NCI-H1048 (cell line): ENCODE measurements at places on chromosomes 7 and 10.

DNA sequence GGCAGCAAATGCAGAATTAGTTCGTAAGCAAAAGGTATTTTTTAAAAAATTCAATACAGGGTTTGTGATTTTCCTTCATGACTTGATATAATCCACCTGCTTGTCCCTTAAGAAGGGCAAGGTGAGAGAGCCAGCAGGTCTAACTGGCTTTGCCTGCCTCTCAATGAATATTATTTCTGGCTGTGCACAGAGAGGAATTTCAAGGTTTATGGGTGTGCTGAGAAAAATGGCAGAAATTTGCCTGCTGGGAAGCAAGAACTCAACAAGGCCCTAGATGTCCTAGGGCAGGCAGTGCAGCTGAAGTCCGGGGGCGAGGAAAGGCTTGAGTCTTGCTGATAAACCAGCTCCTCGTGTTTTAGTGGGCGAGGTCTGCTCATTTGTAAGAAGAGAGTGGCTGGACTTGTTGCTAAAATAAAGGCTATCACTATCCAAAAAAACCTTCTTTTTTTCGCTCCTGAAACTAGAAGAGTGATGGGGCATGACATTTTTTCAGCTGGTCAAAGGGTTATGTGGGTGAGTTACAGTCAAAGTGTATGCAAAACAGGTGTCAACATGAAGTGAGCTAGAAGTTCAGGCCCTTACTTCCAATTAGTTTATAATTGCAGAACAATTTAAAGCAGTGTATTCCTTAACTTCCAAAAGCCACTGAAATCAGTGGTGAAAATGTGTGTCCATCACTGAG, 385.8 kb upstream of the KLF6 start:
- no peak for DNase-seq

GRCh38 chr10:75209921-75210281, 695 bp upstream of the VDAC2 start:
- DNase-seq, result peak; percentile 15

- DNase-seq, result no peak
These were observed 75.5 kb downstream of the GRID1 start for GRCh38 chr10:86290933-86291615.

DNA sequence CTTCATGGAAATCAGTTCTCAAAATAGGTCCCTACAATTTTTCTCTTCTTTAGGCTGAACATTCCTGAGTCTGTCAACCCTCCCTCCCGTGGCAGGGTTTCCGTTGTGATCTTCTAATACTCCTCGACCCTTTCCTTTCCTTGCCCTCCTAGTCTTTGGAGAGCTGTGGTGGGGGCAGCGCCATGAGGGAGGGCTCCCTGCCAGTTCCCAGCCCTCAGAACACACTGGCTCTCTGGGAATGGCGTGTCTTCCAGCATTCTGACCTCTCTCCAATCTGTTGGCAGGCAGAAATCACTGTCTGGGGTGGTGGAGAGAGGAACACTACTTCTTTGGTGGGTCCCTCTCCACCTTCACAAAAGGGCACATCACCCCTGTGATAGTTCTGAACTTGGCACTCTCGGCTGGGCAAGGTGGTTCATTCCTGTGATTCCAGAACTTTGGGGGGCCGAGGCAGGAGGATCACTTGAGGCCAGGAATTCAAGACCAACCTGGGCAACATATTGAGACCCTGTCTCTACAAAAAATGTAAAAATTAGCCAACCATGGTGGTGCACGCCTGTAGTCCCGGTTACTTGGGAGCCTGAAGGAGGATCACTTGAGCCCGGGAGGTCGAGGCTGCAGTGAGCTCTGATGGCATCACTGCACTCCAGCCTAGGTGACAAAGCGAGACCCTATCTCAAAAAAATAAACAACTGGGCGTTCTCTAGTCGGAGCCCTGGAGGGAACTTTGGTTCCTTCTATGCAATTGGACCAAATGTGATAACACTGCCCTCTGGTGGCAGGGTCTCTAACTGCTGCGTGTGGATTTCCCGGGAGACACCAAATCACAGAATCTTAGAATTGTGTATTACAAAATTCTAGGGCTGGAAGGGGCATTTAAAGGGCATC, 13.1 kb upstream of the ARPC1A start:
- DNase-seq, result peak; percentile 34

GRCh38 chr10:92993699-92994272, 66.8 kb upstream of the CYP26C1 start:
- DNase-seq, result no peak

DNA sequence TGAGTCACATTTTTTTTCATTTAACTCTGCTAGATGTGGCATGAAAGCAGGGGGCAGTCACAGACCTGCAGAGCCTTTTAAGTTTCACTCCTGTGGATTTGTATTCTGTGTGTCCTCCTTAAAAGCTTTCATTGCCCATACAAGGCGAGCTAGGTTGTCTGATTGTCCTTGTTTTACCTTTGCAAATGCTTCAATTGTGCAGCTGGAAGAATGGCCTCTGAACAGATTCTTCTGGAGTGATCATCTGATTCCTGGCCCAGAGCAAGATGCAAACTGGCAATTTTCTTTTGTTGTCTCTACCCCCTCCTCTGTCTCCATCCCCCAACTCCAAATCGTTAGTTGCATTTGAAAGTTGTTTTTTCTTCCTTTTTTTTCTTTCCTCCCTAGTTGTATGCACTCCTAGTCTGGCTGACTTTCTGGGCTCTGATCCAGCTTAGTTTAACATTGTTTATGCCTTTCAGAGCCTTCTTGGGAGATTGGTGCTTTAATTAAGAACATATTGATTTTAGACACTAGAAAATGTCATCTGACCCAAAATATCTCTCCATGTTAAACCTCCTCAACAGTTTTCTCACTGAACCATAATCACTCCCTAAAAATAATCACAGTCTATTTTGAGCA, 150.2 kb downstream of the REEP3 start:
- no peak for DNase-seq

- no peak for DNase-seq
These were observed 84.8 kb upstream of the LRRC4 start for GRCh38 chr7:128115821-128116723.

GRCh38 chr7:39184391-39184790, 206.7 kb downstream of the POU6F2 start:
- no peak for DNase-seq

DNA sequence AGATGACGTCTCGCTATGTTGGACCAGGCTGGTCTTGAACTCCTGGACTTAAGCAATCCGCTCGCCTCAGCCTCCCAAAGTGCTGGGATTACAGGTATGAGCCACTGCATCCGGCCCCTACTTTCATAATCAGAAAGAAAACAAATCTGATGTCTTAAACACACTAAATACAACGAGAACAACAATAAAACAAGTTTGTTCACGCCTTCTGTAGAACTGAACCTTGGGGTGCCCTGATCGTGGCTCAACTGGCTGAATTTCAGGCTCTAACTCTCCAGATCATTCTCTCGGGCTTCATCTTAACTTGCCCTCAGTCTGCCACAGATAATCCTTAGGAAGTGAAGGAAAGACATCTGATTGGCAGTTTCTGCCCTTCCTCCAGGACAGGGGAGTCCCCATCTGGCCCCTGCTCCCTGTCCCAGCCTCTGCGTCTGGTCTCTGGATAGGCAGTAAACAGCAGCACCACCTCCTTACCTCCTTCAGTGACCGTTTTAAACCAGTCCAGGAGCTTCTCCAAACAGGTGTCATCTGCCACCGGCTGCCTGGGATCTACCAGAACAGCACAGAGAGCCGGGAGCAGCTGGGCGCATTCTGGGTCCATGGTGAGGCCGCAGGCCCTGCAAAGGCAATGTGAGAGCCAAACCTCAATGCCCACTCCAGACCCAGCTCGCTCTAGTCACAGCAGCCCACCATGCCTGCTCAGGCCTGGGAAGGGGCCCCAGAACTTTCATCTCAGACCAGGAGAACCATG, 1.3 kb downstream of the BRAT1 start:
- no peak for DNase-seq

DNA sequence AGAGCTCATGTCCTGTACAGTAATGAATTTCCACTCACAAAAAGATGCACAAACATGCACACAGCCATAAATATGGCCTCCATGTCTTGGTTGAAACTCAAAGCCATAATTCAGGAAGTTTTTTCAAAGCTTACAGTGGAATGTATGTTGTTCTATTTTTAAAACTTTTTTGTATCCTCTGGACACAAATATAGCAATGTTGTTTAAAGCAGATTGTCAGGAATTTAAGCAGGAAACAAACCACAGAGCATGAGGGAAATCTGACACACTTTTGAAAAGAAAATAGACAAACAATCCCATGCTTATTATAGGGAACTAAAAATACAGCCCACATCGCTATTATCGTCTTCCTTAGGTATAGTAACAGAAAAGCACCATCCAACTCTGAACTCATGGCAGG, 21.5 kb downstream of the LRRN3 start:
- DNase-seq, result no peak

DNA sequence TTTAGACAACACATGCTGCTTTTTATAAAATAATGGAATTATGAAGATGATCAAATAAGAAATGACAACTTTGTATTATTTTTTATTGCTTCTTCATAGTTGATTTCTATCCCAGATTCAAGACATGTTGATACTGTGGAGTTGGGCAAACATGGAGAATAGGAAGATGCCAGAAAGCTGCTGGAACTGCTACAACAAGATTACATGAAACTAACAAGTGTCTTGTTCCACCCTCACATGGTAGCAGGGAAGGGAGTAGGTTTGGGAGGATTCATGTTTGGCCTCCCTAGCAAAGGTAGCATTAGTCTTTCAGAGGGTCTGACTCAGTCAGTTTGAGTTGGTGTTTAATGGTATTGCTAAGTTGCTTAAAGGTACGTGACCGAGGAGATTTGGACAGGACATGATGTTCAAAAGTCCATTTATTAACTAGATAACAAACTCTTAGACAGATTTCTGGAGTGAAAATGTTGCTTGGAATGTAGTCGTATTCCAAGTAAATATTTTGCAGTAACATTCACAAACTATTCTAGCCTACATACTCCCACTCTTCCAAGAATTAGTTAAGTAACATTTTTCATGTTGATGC, 33.1 kb downstream of the PRR15 start:
- DNase-seq, result no peak

- DNase-seq, result no peak
These were observed 6.1 kb upstream of the PKD1L1 start for GRCh38 chr7:47954231-47954911.

- no peak for DNase-seq
These were observed 1227.7 kb upstream of the CELF2 start for GRCh38 chr10:9789996-9790395.

- DNase-seq, result peak; percentile 12
These were observed at the start of the genes DYDC1 and DYDC2 for GRCh38 chr10:80356563-80356988. Gene DYDC1 (minus strand): TSS chr10:80356755. CDS start chr10:80352601, 4,154 bp downstream. Gene DYDC2 (plus strand): TSS chr10:80356781. CDS start chr10:80362444, 5,663 bp downstream.

- no peak for DNase-seq
These were observed 9.8 kb downstream of the UPP1 start for GRCh38 chr7:48098846-48099245.

DNA sequence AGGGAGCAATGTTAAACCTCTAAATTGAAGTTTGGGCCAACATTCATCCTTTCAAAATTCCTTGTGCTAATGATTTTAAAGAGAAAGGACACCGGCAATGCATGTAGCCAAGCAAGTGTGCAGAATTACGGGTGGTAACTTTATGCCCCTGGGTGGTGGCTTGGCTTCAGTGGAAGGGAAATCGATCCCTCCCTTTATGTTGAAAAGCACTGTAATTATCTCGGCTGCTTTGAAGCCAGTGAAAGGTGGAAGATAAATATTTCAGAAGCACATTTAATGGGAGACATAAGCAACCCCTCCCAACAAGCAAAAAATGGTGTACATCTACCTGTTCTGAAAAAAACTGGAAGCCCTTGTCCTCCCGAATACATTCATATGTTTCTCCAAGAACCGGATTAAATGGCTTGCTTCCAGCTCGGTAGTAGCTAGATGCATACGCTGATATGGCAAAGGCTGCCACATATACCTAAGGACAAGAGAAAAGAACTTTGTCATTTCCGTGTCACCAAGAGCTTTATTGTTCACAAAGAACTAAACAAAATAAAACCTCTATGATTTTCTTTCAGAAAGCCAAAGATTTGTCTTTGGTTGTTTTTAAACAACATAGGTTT, 73.3 kb upstream of the GSDME start:
- no peak for DNase-seq

DNA sequence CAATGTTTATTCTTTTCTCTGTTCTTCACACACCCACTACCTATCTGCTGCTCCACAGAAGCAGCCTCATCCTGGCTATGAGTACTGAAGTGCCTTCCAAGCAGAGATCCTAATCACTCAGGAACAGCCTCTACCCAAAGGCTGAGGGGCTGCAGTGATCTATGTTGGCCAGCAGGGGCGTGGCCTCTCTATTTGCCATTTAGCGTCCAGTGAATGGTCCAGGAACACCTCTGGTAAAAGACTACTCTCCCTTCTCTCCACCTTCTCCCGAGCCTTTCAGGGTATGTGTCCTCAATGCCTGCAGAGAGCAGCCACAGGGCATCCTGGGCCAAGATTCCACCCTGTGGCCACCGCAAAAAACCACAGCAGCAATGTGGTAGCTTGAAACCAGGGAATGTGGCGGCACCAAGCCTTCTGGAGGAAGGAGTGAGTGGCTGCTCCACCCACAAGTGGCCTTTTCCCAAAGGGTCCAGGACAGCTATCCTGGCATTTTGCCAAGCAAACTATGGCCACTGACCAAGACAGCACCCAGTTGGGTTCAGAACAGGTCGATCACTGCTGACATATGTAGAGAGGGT, 70.9 kb downstream of the SYPL1 start:
- no peak for DNase-seq

GRCh38 chr7:159032753-159033472, 111.8 kb downstream of the VIPR2 start:
- no peak for DNase-seq

GRCh38 chr7:69349291-69349690, 249.0 kb upstream of the AUTS2 start:
- no peak for DNase-seq

GRCh38 chr10:29517352-29517923, 117.3 kb downstream of the SVIL start:
- DNase-seq, result no peak

DNA sequence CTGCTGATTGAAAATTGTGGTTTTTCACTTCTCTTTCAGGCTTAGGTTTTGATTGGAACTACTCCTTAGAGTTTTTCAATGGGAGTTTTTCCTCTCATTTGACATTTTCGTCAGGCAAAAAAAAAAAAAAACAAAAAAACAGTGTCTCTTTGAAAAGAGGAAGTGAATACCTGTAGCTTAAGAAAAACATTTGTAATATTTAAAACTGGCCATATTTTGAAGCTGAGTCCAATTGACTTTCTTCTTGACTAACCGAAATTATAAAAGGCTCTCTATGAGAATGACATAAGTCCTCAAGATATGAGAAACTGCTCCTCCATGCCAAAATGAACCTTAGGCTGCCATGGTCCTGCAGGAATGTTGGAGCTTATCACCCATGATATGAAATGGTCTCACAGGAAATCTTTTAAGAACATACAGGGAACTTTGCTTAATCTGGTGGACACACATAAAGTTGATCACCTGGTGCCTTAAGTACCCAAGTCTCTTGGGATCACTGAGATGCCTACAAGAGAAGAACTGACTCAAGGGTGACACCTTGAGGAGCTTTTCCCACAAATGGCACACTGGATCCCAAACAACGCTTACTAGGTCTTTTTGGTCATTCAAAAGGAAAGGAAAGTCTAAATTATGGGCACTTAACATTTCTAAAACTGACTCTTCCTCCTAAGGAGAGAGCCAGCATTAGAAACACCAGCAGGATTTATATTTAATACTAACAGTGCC, 263.4 kb downstream of the CDC14C start:
- no peak for DNase-seq
